Amniotic stem cell (primary cell): ENCODE measurements at places on chromosomes 3 and 15.

DNA sequence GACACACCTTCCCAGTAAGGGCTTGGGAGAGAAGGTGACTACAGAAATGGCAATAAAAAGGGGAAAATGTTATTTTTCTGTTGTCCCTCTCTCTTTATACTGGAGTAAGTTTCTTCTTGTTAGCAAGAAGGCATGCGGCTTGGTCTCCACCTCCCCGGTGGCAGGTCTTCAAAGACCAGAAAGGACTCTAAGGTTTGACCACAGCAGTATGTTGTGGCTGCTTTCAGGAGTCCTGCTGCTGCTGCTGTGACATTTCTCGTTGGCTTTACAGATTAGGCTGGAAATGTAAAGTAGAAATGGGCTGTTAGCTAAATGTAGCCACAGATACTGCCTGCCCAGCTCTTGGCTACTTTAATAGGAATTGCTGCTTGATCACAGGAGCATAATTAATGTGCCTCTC is 175.8 kb upstream of the ZBTB20 start:
- no peak for DNase-seq

DNA sequence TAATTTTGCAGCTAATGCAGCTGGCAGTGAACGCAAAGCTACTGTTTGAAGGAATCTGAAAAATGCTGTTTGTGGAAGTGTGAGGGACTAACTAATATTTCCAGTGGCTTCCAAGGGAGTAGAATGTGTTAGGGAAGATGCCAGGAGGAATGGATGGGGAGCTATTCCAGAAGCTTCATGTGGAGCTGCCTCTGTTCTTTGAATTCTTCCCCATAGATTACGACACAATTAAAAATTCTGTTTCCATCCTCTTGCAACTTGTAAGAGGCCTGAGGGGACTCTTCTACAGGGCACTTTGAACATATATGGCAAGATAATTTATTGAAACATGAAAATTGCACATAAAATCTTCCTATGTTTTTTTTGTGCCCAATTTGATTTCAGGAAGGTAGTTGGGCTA is 74.3 kb upstream of the CTXND1 start:
- DNase-seq, result no peak

DNA sequence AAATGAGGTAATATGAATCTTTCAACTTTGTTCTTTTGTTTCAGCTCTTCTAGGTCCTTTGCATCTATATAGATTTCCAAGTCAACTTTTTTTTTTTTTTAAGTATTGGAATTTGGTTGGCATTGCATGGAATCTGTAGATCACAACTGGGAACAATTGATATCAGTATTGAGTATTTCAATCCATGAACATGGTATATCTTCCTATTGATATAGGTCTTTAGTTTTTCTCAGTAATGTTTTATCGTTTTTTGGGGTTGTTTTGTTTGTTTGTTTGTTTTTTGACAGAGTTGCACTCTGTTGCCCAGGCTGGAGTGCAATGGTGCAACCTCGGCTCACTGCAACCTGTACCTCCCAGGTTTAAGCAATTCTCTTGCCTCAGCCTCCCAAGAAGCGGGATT is 137.2 kb downstream of the EEFSEC start:
- DNase-seq, result no peak

DNA sequence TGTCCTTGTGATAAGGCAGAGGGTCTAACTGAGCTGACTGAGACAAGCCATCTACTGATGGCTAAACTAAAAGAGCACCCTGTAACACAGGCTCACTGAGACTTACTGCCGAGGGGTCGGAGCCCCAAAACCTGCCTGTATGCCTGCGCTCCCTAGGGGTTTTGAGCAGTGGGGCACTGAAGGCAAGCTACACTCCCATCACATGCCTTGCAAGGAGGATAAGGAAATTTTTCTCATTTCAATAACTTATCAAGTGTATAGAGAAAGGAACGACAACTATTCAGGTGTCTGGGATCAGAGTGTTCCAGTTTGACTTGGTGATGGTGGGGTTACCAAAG is 292.2 kb downstream of the EPHA6 start:
- no peak for DNase-seq
